ENCODE measurements at places on chromosomes 5 and 9. TPM values are rescaled to one million over a fixed set of nuclear protein-coding genes. Genes with fewer than 3 reads are reported as not detected.

Gene CCL21
- polyA plus RNA-seq = 4.3 TPM

Gene TLX3
- not detected for polyA plus RNA-seq

Gene SLC36A2
- 0.49 TPM for polyA plus RNA-seq

DNA sequence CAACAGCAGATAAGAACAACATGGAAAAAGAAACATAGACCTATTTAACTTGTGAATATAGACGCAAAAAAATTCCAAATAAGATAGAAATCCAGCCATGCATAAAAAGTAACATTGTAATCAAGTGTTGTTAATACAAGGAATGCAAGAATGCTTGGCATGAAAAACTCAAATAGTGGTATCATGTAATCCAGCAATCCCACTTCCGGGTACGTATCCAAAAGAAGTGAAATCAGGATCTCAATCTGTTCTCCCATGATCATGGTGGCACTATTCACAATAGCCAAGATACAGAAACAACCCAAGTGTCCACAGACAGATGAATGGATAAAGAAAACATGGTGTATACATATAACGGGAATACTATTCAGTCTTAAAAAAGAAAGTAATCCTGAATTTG, 437.4 kb downstream of the ARHGEF28 start:
- no peak for DNase-seq

Gene CCIN
- polyA plus RNA-seq = 0.59 TPM

Gene ZNF79
- polyA plus RNA-seq = 4.8 TPM

DNA sequence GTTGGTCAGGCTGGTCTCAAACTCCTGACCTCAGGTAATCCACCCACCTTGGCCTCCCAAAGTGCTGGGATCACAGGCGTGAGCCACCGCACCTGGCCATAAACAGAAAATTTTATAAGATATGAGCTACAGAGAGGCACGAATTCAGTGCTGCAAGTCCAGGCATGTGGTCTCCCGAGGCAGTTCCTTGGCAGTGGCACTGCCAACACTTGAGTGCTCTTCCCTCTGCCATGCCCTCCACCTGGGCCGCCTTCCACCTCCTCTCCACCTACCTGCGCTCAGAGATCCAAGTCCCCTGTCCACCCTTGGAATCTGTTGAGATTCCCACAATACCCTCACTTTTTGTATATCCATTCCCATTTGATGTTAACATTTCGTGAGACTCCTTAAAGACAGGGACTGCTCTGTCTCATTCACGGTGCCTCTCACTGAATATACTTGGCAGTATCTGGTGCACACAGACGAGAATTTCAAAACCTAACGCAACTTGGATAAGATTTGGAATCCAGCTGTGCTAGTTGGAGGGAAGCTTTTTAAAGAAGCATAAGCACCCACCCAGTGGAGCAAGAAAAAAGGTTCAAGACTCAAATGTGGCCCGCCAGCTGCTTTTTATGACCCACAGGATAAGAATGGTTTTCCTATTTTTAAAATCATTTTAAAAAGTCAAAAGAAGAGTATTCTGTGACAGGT, 68.3 kb downstream of the DCP2 start:
- no peak for DNase-seq

GRCh38 chr9:92146610-92147009, 31.4 kb upstream of the SPTLC1 start:
- no peak for DNase-seq

DNA sequence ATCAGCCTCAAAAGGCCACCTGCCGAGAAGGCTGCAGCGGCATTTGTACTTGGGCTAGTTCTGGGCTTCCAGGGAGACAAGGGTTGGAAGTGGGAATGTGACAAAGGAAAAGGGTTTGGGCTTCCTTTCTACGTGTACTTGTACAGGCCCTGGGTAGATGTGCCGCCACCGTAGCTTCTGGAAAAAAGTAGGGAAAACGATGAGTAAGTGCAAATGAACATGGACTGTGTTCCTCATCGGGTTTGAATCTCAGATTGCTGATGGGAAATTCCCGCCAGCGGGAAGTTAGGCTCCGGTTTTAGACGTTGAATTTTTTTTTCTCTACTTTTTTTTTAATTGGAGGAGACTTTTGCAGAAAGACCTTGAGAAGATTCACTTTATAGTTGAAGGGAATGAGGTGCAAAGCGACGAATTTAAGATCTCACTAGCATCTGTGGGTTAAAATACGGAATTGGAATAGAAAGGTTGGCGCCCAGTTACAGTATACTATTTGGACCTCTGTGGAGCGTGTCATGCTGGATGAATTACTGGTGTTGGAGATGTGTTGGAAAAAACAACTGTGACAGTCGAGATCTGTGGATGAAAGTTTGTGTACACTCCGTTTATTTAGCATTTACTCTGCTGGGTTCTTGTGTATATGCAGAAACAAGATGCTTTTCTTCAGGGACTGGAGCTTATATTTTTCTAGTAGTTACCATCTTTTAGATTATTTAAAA, 1.2 kb downstream of the G3BP1 start:
- DNase-seq = peak; percentile 49

- DNase-seq = peak; percentile 32
These were observed 64.4 kb downstream of the FAM114A2 start for GRCh38 chr5:153974131-153974812.

Gene SLC6A19
- polyA plus RNA-seq = not detected

GRCh38 chr9:19999491-20000057, 210.7 kb upstream of the SLC24A2 start:
- DNase-seq = no peak

Gene CAVIN4
- 255 TPM for polyA plus RNA-seq

GRCh38 chr5:148297731-148298130, 14.5 kb upstream of the SPINK7 start:
- no peak for DNase-seq

GRCh38 chr9:70761139-70761670, 346.7 kb upstream of the KLF9 start:
- DNase-seq = no peak

DNA sequence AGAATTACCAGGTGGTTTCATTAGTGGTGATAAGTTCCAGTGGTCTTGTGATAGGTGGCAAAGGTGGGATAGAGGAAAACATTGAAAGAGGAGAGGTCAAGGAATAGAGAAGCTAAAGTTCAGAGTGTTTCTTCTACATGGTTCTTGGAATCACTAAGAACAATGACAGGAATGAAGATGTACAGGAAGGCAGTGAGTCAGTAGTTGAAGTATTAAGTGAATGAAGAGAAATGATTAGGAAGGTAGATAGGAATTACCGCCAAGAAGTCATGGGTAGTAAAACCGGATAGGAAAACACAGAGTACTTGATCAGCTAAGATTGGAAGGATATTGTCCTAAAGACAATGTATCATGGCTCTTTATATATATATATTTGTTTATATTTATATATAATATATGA, 37.9 kb upstream of the RASA1 start:
- no peak for DNase-seq

- no peak for DNase-seq
These were observed 106.5 kb upstream of the OTULINL start for GRCh38 chr5:14475045-14475444.

- DNase-seq = no peak
These were observed 1308.8 kb downstream of the EFNA5 start for GRCh38 chr5:106361905-106362304.

DNA sequence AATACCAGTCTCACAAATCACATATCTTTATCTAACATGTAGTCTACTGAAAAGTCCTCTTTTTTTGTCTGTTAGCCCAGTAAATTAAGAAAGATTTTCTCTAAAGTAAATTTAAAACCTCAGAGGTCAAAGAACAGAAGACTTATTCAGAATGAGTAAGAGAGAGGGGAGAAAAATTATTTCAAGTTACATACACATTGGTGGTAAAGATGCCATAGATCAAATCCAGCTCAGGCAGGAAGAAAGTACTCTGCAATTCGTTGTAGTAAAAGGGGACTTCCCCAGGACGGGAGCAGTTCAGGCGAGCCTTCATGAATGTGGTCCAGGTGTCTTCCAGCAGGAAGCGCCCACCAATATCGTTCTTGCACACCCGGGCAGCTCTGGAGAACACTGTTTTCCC, 344.1 kb downstream of the SEMA5A start:
- DNase-seq = no peak

- no peak for DNase-seq
These were observed 57.8 kb upstream of the LHFPL2 start for GRCh38 chr5:78706381-78706780.

DNA sequence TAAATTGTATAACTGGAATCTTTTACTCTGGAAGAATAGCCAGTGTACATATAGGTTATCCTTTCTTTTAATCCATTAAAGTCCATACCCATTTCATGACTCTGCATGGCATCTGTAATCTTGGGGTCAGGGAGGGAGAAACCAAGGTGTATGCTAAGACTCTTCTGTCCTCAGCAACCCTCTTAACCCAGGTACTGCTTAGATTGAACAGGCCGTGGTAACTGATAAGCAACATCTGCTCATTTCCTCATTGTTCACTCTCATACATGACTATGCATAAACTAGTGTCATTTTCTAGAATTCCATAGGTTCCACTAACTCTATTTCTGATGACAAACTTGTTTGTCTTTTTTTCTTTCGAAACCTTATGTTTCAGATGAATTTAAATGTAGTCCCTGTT, 69.3 kb upstream of the IFNE start:
- DNase-seq = no peak

Gene PCDHGB4
- 2.6 TPM for polyA plus RNA-seq

Gene CNTFR
- 53.8 TPM for polyA plus RNA-seq

- no peak for DNase-seq
These were observed 1.1 kb upstream of the MARCHF11 start for GRCh38 chr5:16180789-16181082.

DNA sequence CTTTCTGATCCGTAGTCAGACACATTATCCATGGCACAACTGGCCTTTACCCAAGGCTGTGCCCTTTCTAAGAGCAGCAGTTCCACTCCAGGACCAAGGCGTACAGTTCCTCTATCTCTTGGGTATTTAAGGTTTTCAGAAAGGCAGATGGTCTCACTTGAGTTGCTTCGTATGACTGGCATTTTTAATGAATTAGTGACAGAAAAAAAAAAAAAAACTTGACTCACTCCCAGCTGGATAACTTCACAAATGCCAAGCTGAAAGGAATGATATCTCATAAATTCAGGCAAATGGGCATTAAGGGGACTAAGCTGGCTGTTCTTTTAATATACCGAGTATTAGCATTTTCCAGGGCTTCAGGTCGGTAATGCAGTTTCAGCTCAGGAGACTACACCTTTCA, 60.7 kb downstream of the SLC24A2 start:
- no peak for DNase-seq

Gene RAD17
- polyA plus RNA-seq = 22.9 TPM

DNA sequence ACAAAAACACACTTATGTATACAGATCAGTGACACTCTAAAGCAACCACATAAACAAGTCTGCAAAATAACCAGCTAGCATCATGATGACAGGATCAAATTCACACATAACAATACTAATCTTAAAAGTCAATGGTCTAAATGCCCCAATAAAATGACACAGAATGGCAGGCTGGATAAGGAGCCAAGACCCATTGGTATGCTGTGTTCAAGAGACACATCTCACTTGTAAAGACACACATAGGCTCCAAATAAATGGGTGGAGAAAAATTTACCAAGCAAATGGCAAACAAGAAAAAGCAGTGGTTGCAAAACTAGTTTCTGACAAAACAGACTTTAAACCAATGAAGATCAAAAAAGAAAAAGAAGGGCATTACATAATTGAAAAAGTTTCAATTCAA, 26.0 kb downstream of the GAPT start:
- DNase-seq = no peak

Gene MYOT
- 268 TPM for polyA plus RNA-seq

- DNase-seq = no peak
These were observed 60.5 kb downstream of the NUP214 start for GRCh38 chr9:131185924-131186323.

GRCh38 chr5:35761541-35761940, 95.2 kb upstream of the IL7R start:
- DNase-seq = no peak

GRCh38 chr5:169667896-169668674, 31.0 kb downstream of the DOCK2 start:
- no peak for DNase-seq

Gene CATSPER3
- 0.93 TPM for polyA plus RNA-seq

GRCh38 chr5:141725891-141726290, 43.9 kb upstream of the ARAP3 start:
- no peak for DNase-seq

- no peak for DNase-seq
These were observed 122.5 kb downstream of the CETN3 start for GRCh38 chr5:90287036-90287435.

DNA sequence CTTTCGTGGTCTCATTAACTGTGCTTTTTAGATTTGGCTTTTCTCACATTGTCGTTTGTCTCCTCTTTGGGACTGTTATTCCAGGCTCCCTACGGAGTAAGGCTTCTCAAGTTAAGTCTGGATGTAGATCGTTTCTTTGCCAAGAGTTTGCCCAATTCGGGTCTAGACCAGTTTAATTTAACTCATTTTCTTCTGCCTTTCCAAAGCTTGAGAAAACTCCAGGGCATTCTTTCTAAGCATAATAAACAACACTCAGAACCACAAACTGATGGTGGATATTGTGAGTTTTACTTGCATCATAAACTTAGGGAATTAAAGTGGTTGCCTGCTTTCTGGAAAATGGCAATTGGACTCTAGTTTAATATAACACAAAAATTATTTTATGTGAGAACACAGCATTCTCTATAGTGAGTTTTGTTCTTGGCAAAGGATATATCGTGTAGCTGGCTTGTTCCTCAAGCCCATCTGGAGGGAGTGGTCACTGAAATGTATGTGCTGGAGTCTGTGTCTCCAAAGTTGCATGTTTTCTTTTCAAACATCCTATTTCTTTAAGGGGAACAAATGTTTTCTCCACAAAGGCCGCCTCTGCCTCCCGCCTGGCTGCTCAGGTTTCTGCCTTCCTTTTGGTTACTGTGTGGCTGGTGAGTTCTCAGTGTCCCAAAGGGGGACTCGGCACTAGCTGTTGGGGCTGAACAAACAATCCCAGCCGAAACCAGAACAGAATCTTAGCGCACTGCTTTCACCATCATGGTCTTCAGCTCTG, 211.3 kb upstream of the FBN2 start:
- peak; percentile 62 for DNase-seq

Gene ACOT12
- not detected for polyA plus RNA-seq

- DNase-seq = no peak
These were observed 232.7 kb downstream of the CCDC171 start for GRCh38 chr9:15785584-15785983.

GRCh38 chr9:129773262-129774048, 20.6 kb upstream of the PTGES start:
- DNase-seq = no peak

DNA sequence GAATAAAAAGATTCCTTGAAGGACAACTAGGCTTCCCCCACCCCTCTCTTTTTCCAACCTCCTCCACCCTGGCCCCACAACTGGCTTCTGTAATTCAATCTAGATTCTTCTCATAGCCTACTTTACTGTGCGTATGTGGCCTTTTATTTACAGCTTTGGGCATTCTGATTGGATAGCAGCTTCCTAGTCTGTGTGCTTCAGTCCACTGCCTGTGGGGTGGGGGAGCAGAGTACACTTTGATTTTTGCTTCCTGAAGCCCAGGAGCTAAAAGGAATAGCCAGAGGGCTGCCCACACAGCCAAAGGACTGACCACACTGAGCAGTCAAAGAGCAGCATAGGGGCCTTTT, 30.4 kb downstream of the RUSC2 start:
- DNase-seq = no peak

Gene SLC1A3
- polyA plus RNA-seq = 23.2 TPM

Gene FABP6
- not detected for polyA plus RNA-seq

- DNase-seq = no peak
These were observed 154.0 kb downstream of the PIK3R1 start for GRCh38 chr5:68369457-68370125.

Gene DAB2IP
- 48.6 TPM for polyA plus RNA-seq

Data from hindlimb muscle (tissue), 1 donor.